ENCODE measurements at places on chromosomes 2 and 18.
A peak's percentile ranks its signal among the peaks of the same experiment; 100 is the strongest.

GRCh38 chr2:16194530-16194929 is 254.2 kb downstream of the MYCN start:
- DNase-seq = no peak

DNA sequence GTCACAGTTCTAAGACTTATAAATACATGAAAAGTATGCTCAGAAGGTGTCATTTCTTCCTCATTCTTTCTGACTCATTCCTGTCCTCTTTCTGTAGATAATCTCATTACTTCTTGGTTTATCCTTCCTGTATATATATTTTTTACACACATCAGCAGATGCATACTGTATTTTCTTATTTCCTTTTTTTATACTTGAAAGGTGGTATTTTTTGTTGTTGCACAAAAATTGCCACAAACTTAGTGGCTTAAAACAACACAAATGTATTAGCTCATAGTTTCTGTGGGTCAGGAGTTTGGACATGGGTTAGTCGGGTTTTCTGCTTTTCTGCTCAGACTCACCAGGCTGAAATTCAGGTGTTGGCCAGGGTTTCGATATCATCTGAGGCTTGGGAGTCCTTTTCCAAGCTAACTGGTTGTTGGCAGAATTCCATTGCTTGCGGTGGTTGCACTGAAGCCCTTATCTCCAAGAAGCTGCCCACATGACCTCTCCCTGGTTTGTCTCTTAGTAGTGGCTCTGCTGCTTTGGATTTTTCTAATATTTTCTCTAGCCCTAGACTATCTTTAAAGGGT is 162.6 kb downstream of the FMNL2 start:
- DNase-seq = peak; percentile 20

- DNase-seq = no peak
Measured at GRCh38 chr18:52829876-52830405, 489.9 kb downstream of the DCC start.

DNA sequence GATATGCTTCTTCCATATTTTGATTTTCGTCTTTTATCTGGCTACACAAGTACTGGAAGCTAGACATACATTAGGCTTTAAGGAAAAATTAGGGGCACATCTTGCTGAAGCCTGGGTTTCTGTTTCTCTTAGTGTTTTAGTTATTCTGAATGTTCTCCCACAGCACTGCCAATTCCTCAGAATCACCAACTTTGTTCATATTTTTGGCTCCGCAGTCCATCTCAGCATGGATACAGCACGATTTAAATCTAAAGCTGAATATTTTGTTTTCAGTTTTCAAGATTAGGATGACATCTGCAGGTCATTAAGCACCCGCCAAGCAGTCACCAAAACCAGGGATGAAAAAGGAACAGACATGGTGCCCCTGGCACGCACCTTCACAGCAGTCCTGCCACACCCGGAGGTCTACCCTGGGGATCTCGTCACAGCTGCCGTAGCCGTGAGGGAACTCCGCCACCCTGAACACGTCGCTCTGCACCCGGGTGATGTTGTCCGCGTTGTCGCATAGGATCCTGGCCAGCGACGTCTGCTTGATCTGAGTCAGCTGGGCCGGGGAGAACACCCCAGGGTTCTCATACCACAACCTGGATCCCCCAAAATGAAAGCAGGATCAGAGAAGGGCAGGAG is 101.2 kb downstream of the PXDN start:
- no peak for DNase-seq

DNA sequence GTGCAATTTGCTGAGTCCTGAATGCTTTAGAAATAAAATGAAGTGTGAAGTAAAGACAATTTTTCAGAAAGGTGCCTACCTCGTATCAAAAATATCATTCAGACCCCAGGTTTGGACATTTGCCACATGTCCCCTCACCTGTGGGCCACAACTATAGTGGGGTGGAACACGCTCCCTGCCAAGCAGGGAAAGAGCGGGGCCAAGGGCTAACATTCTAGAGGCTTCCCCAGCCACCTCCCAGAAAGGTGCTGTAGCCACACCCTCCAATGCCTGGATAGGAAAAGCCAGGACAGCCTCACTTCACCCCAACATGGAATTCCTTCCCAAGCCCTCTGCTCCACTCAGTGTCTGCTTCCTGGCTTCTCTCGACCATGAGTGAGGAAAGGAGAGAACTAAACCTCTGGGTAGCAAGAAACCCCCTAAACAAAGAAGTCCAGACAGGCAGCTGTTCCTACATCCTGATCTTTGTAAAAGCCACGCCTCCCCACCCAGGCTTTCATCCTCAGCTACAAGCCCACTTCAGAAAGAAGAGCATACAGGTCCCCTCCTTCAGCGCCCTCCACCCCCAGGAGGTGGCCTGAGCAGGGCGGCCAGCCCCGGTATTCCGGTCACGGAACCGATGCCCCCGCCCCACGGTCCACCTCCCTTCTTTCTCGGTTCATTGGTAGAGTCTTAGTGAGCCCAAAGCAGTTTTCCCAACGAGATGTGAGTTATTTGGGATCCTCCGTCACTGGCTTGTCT is 2.1 kb downstream of the COL6A3 start:
- no peak for DNase-seq

GRCh38 chr2:45820048-45820447 is 168.6 kb downstream of the PRKCE start:
- no peak for DNase-seq

DNA sequence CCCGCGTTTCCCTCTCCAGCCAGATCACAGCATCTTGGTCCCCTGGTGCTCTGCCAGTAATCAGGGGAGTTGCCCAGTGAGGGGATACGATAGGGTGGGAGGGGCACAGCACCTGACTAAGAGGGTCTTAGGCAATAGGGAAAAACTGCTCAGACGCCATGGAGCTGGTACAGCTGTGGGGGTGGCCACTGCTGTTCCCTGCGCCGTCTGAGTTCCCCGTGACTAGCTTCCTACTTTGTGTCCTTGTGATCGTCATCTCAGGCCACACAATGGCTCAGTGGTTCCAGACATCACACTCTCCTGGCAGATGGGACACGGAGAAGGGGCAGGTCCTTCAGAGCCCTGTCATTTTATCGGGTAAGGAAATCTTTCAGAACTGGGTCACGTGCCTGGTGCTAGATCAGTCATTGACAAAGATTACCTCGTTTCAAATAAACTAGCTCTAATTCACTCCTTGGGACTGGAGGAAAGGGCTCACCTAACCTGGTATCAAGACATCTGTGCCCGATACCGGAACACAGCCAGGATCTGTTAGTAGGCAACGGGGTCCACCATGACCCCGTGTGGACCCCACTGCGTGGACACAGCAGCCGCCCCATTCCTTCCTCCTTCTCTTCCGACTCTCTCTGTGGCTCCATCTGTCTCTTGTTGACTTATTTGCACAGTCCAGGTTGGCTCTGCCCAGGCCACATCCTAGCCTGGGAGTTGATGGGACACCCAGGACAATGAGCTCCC is 101.6 kb downstream of the PTGR3 start:
- DNase-seq = no peak

Measured in K562 (cell line).